NCI-H2081 (cell line): ENCODE measurements at places on chromosomes 12 and 14.

DNA sequence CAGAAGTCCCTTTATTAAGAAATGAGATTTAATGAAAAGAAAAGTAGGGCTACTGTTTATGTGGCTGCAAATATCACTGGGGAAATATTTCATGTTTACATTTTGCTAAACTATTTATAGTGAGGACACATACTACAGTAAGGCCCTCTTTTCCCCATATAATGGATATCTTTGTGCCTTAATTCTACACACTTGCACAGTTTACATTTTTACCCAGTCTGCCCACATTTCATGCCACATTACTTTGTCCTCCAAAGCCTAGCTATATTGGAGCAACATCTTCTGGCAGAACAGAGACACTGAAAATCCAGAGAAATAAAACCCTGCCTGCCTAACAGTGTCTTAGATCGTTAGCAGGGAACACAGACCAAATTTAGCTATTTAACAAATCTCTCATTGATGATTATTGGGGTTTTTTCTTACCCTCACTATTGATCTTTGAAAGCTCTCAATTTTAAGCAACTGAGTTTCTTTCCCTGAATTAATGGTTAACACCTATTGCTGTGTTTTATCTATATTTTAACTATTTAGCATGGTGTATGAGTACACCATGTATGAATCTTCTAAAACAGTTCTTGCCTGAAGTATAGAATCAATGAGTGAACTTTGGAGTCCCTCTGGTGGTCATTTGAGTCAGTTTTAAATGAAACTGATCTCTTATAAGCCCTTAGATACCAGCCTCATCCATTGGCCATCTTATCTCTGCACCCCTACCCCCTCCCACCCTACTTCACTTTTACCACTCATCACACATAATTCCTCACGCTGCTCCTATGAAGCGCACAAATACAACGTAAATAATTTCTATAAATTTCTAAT is 170.2 kb downstream of the BCAT1 start:
- DNase-seq = peak; percentile 31

GRCh38 chr12:124738636-124739467 is 124.8 kb downstream of the SCARB1 start:
- no peak for DNase-seq

DNA sequence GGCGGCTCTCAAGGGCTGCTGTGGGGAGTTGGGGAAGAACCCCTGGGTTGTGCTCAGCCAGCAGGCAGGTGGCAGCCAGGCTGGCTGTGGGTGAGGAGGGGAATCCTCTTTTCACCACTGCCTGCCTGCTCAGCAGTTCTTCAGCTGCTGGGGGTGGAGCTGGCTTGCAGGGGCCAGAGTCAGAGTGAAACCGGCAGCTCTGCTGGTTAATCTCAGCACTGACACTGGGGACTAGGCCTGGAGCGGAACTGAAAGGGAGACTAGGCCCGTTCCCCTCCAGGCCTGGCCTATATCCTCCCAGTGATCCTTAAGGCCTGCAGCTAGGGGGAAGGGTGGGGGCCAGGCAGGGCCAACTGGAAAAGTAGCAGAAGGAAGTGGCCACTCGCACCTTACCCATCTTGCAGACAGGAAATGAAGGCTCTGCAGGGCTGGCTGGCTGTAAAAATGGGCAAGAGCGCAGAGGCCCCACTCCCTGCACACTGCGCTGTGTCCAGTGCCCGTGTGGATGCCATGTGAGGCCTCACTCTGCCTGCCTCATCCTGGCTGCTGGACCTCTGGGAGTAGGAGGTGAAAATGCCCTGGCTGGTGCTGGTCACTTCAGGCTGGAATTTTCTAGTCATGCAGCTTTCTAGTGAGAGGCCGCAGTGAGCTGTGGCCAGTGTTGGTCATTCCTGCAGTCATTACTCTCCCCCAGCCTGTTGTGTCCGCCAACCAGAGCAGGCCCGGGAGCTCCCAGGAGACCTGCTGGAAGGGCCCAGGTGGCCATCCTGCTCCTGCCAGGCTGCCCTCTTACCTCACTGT is 39.4 kb downstream of the SH2B3 start:
- peak; percentile 9 for DNase-seq

GRCh38 chr12:12564911-12565310 is 2.2 kb upstream of the DUSP16 start:
- DNase-seq = no peak

DNA sequence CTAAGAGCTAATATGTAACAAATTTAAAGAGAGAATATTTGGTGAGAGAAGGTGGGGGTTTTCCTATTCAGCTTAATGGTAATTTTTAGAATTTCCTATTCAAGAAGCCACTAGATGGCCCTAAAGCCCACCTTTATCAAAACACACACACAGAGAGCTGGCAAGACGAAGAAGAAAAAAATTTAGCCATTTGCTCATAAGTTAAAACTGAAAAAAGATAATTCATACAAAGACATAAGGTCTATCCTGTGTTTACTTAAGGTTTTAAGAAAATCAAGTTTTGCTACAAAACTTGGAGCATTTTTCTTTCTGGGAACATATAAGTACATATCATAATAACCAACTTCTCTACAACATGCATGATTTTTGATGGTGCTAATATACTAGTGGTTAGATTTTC is 46.8 kb upstream of the PCED1B start:
- DNase-seq = peak; percentile 48

DNA sequence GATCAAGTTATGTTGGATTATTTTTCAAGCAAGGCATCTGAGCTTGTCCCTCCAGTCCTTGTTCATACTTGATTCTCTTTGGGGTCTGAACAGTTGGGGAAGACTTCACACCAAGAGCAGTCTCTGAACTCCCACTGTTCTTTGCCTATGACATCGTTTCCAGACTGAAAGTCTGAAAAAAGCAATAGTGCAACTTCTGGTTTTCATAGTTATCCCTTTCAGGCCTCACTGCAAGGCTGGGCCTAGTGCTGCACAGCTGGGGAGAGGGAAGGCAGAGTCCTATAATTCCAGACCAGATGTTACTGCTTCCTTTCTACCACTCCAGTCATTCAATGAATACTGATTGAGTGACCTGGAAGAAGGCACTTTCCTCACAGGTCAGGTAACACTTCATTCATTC is 187.1 kb upstream of the CCND2 start:
- no peak for DNase-seq

GRCh38 chr12:76680940-76681339 is 83.0 kb upstream of the ZDHHC17 start:
- DNase-seq = no peak

- DNase-seq = no peak
Measured at GRCh38 chr12:62599854-62600437, 133.3 kb downstream of the MON2 start.

DNA sequence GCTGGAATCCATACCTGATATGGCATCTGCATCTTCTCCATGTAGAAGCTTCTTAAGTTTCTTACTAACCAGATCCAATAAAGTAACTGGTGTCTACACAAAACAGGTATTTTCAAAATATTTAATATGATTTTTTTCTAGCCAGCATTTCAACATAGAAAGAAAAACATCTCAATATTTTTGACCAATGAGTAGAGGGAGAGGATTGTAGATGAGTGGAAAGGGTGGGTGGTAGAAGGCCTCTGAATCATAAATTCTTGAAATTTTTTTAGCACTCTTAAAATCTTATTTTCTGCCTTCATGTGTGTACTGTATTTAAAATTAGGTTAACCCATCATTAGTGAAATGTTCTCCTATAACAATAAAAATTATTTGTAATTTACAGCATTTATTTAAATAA is 18.0 kb downstream of the DEPDC4 start:
- DNase-seq = no peak

DNA sequence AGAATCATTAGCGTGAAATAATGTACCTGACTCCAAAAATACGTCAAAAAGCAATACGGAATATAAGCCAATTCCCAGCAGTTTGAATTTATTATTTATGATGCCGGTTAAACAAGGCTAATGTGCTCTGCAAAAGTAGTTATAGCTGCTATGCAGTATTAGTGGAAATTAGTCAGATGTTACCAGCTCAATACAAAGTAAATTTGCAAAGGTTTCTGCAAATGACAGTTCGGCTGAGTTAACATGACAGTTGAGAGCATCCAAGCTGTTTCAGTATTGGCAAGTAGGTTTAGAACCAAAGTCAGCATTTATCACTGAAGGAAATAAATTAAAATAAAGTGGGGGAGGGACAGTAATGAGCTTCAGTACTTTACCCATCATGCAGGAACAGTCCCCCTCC is 1665.8 kb upstream of the FLRT2 start:
- no peak for DNase-seq

- DNase-seq = no peak
Measured at GRCh38 chr12:49355913-49356312, 9.2 kb downstream of the DNAJC22 start.

- DNase-seq = no peak
Measured at GRCh38 chr14:58722441-58722840, 84.7 kb downstream of the DACT1 start.

GRCh38 chr12:97047361-97047760 is 140.3 kb downstream of the NEDD1 start:
- no peak for DNase-seq

- no peak for DNase-seq
Measured at GRCh38 chr12:102675672-102676071, 195.3 kb upstream of the IGF1 start.

DNA sequence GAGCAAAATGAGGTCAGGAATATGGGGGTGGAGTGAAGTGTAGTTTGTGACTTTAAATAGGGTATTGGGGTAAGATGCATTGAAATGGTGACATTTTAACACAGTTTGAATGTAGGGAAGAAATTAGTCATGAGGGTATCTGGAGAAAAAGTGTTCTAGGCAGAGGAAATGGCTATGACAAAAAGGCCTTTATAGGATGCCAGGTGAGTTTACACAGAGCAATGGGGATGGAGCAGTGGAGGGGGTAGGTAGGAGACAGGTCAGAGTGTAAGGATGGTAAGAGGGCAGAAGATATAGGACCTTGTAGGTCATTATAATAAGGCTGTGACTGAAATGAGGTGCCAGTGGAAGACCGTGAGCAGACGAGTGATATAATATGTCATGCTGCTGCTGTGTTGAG is 30.4 kb downstream of the HEATR5A start:
- no peak for DNase-seq

- no peak for DNase-seq
Measured at GRCh38 chr14:26282578-26282977, 315.3 kb downstream of the NOVA1 start.

- no peak for DNase-seq
Measured at GRCh38 chr14:68518761-68519670, 273.9 kb downstream of the ZFP36L1 start.

DNA sequence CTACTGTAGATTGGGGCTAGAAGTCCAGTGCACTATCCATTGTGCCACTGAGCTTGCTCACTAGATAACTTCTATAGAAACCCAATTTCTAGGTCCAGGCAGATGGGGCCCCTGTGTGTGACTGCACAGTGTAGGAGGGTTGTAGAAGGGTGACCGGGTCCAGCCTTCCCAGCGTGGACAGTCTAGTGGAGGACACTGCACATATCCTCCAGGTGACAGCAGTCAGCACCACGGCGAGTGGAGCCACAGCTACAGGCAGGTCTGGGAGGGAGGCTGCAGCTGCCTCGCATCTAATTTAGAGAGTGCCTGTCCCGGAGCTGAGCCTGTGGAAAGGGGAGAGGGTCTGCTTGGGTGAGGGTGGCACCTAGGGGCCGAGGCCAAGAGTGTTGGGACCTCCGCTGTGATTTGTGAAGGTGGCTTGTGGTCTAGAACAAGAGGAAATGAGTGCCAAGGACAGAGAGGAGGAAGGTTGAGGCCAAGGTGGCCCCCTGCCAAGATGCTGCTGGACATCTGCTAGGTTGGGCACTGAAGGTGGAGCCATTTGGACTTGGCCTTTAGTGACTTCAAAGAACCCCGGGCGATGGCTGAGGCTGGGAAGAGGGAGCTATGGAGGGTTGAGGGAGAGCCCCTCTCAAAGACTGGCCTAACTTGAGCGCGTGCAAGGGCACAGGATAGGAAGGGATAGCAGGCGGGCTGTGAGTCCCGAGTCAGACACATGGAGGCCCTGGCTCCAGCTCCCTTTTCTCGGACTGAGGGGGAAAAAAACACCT is 46.0 kb upstream of the TRAF3 start:
- DNase-seq = no peak

GRCh38 chr12:14775636-14775980 is 27.7 kb downstream of the WBP11 start:
- no peak for DNase-seq

DNA sequence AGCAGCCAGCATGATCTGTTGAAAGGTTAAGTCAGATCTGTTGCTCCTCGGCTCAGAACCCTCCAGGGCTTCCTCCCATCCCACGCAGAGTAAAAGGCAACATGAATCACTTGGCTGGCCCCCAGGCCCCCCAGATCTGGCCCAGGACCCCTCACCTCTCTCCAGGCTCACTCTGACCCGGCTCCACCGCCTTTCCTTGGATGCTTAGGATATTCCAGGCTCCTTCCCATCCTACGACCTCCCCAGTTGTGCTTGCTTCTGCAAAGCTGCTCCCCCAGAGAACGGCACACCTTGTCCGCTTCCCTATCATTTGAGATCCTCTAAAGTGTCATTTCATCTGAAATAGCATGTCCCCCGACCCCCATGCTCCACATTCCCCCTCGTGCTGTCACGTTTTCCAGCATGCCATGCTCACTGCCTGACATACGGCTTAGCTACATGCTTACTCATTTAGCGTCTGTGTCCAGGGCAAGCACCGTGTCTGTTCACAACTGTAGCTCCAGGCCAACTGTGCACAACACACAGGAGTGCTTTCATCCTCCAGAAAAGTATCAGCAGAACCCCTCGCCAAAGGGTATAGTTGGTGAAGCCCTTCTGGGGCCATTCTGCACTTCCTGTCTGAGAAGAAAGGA is 33.6 kb upstream of the BDKRB2 start:
- DNase-seq = no peak

DNA sequence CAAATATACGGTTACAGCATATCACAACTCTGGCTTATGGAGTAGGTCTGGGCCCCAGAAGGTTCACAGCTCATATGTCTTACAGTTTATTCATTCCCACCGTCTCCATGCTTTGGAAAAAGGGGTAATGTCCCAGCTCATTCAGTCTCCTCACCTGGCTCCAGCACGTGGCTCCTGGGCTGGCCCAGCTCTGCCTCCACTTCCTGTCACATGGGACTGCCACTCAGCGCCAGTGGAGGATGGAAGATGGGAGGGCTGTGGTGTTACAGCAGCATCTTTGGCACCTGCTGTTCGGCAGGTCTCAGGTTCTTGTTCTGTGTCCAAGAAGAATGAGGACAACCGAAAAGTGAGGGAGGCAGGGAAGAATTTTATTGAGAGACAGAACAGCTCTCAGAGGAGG is 216.3 kb upstream of the ATXN7L3B start:
- DNase-seq = no peak

DNA sequence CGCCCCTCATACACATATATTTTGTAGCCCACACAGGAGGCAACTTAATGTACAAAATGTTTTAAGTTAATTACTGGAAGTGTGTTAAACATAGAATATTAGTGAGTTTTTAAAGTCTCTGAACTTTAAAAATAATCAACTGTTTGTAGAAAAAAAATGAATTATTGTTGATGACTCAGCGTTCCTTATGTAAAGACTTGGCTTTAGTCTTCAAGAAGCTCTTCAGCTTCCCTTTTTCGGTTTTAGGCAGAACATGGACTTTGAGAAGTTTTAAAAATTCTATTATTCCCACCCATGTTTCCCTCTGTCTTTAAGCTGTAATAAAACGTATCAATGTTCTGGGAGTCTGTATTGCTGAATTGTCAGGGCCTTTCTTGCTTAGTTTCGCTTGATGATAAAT is 269.5 kb downstream of the FBXL14 start:
- no peak for DNase-seq

- DNase-seq = no peak
Measured at GRCh38 chr12:116201908-116202307, 75.6 kb downstream of the MED13L start.
